ENCODE measurements at places on chromosomes 7 and 10. TPM values are rescaled to one million over a fixed set of nuclear protein-coding genes. Genes with fewer than 3 reads are reported as not detected.
A peak's percentile ranks its signal among the peaks of the same experiment; 100 is the strongest.

GRCh38 chr7:90675982-90676381 is 79.9 kb downstream of the CDK14 start:
- peaks cover 2% of the 10 kb centered on the region for H3K4me1 ChIP-seq
- no peak overlapping the region for H3K27ac ChIP-seq
- DNase-seq, result no peak
- no peaks in the 10 kb centered on the region for H3K36me3 ChIP-seq
- no peak overlapping the region for H3K4me3 ChIP-seq
- H3K27me3 ChIP-seq, result no peaks in the 10 kb centered on the region

- peak; percentile 32 for DNase-seq
- no peak overlapping the region for H3K27ac ChIP-seq
- H3K4me3 ChIP-seq, result no peak overlapping the region
- no peaks in the 10 kb centered on the region for H3K27me3 ChIP-seq
- no peaks in the 10 kb centered on the region for H3K36me3 ChIP-seq
Measured at GRCh38 chr10:87656431-87657072, 3.1 kb upstream of the PAPSS2 start.

GRCh38 chr7:37920849-37921805 is 687 bp downstream of the EPDR1 start:
- peak overlapping the region; percentile 90 for H3K27ac ChIP-seq
- H3K4me1 ChIP-seq, result peaks cover 16% of the 10 kb centered on the region
- H3K36me3 ChIP-seq, result no peaks in the 10 kb centered on the region

GRCh38 chr10:79941146-79941545 is 7.8 kb downstream of the SFTPD start:
- H3K4me1 ChIP-seq, result no peaks in the 10 kb centered on the region
- no peak overlapping the region for H3K4me3 ChIP-seq
- no peak overlapping the region for H3K27ac ChIP-seq
- no peaks in the 10 kb centered on the region for H3K27me3 ChIP-seq

DNA sequence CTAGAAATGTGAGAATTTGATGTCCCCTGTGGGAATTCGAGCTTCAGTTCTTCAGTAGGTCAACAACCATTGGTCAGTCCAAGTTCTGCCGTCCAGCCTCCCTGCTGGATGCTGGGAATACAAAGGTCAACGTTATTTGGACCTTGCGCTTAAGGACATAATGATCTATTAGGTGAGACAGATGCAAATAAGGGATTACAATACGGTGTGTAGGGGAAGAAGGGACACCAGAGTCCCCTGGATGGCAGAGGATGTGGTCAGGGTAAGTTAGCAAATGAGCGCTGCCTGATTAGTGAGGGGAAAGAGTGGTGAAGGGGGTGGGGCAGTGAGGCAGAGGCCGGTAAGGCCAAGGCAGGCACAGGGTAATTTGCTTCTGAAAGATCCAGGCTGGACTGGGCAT is 16.2 kb downstream of the CCNY start:
- H3K4me3 ChIP-seq, result no peak overlapping the region
- no peak overlapping the region for H3K27ac ChIP-seq
- no peak for DNase-seq
- no peaks in the 10 kb centered on the region for H3K27me3 ChIP-seq
- H3K4me1 ChIP-seq, result peaks cover 25% of the 10 kb centered on the region

GRCh38 chr7:14834456-14834855 is 68.1 kb downstream of the DGKB start:
- no peak overlapping the region for H3K4me3 ChIP-seq
- no peaks in the 10 kb centered on the region for H3K4me1 ChIP-seq
- H3K27me3 ChIP-seq, result no peaks in the 10 kb centered on the region
- no peak overlapping the region for H3K27ac ChIP-seq
- no peaks in the 10 kb centered on the region for H3K36me3 ChIP-seq
- DNase-seq, result no peak

DNA sequence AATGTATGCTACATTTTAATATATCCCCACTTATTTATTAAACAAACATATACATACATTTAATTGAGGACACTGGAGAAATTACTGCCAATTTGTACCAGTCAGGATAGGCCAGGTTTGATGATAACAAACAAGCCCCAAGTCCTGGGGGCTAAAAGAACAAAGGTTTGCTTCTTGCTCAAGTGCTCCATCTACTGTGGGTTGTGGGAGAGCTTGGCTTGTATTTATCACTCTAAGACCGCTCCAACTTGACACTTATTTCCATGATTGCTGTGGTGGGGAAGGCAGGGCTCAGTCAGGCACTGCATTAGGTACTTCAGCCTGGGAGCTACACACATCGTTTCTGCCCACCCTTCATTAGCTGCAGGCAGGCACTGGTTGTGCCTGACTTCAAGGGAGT is 136.6 kb upstream of the ZNF32 start:
- no peaks in the 10 kb centered on the region for H3K36me3 ChIP-seq
- H3K27ac ChIP-seq, result no peak overlapping the region

DNA sequence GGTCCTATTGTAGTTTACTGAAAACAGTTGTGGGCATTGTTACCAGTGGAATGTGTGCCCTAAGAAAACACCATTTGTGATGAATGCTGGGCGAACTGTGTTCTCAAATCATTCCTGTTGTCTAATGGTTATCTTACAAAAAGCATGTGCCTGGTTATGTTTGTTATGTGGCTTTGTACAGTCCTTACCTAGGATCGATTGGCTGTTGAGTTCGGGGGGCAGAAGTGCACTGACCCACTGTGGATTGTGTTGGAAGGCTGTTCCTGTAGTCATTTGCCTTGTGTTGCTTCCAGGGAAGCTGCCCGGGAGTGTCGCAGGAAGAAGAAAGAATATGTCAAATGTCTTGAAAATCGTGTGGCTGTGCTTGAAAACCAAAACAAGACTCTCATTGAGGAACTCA is 84.3 kb downstream of the CREM start:
- H3K36me3 ChIP-seq, result no peaks in the 10 kb centered on the region
- no peaks in the 10 kb centered on the region for H3K4me1 ChIP-seq
- H3K4me3 ChIP-seq, result no peak overlapping the region
- no peak for DNase-seq
- H3K27me3 ChIP-seq, result no peaks in the 10 kb centered on the region

GRCh38 chr10:97711640-97712572 is 1.6 kb upstream of the MARVELD1 start:
- H3K27me3 ChIP-seq, result no peaks in the 10 kb centered on the region
- H3K4me3 ChIP-seq, result no peak overlapping the region
- peaks cover 10% of the 10 kb centered on the region for H3K4me1 ChIP-seq

GRCh38 chr10:30103595-30104320 is 44.4 kb upstream of the JCAD start:
- DNase-seq, result no peak
- no peaks in the 10 kb centered on the region for H3K27me3 ChIP-seq
- H3K27ac ChIP-seq, result no peak overlapping the region
- no peak overlapping the region for H3K4me3 ChIP-seq
- no peaks in the 10 kb centered on the region for H3K36me3 ChIP-seq
- H3K4me1 ChIP-seq, result no peaks in the 10 kb centered on the region

Gene ASZ1
- not detected for total RNA-seq

Gene LZTS2
- 86.1 TPM for total RNA-seq

Gene SFTPA1
- total RNA-seq, result 0.65 TPM

Gene LGI1
- not detected for total RNA-seq

All from ovary (tissue), 10 donors.